Stimulated activated CD8-positive, alpha-beta memory T cell treated with anti-CD3 and anti-CD28 coated beads, Interleukin-4, amount 100 ng/mL, for 4 hours (primary cell): ENCODE measurements at places on chromosomes 12 and 14.

GRCh38 chr14:65332141-65332871, 80.2 kb upstream of the FUT8 start:
- no peak for DNase-seq

DNA sequence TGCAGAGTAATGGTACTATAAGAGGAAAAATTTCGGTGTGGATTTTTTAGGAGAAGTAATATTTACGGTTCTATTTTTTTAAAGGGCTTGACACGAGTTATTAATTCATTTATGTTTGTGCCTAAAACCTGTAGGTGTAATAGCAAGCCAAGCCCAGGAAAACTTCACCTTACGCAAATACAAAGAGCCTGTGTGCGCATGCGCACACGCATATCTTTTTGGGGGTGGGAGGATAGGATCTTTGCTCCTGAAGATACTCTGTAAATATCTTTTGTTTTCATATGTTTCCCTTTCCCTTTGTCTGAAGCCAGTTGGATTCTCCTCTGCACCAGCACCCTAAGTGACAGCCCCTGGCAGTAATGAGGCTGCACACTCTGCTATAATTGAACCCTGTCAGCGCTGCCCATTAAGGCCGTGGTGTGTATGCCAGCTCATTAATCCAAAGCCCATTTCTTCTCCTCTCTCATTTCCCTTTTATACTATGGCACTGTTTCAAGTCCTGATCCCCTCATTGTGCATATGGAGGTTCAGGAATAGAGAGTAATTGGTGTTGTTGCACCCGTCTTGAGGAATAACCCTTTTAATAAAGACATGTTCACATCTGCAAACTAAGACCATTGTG, 327.2 kb upstream of the E2F7 start:
- no peak for DNase-seq

- no peak for DNase-seq
Observed at GRCh38 chr14:80930095-80930494, 11.4 kb downstream of the CEP128 start.

DNA sequence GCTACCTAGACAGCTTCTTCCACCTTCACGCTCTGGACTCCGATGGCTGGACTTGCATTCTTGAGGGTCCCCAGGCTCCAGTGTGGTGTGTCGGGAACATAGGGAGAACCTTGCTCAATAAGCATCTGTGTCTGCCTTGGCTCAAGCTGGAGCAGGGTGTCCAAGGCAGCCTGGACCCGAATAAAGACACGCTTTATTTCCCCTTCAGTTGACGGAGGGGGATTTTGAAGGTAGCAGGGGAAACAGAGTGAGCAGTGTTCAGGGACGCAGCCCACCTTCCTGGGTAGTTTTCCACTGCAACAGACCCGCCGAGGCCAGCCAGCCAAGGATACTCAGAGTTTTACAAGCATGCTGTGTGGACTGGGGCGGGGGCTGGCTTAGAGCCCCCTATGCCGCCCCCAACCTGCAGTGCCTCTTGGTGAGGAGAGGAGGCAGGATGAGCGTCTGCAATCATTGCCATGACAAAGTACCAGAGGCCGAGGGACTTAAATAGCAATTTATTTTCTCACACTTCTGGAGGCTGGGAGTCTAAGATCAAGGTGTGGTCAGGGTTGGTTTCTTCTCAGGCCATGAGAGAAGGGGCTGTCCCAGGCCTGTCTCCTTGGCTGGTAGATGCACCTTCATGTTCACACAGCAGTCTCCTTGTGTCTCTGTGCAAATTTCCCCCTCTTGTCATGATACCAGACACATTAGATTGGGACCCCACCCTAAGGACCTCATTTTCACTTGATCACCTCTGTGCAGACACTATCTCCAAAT, 201.2 kb downstream of the CHST11 start:
- DNase-seq = no peak

DNA sequence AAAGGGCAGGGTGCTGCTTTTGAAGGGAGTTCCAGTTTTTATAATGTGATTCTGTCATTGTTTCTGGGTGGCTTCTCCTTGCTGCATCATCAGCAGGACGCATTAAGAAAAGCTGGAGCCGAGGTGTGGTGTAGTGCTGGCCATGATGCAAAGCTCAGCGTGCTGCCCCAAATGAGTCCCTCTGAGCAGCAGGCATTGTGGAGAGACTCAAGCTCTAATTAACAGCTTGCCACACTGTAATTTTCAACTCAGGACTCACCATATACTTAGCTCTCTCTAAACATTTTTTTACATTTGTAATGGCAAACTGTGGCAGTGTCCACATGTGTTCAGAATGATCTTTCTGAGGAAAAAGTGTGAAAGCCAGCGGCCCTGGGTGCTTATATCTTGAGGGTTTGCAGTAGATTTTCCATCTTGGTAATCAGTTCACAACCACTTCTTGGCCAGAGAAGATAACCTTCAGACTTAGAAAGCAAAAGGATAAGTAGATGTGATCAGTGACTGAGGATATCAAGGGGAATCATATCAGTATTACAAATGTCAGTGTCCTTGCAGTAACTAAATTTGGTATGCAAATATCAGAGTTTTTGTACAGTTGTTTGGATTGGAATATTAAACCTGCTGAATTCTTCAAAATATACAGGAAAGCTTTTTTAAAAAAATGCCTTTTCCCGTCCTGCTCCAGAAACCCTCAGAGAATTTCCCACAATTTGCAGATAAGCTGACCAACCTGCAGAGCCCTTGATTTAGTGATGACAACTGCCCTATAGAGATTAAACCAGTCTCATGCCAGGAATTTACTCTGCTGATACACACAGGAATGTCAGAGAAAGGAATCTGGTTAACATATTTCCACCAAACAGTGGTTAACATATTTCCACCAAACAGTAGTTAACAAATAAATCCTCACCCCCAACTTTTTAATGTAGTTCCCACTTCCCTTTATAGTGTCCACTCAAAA, 63.6 kb downstream of the DAAM1 start:
- no peak for DNase-seq
